ENCODE measurements at places on chromosomes 3 and 15.

GRCh38 chr3:157836022-157836421 lies 270.2 kb downstream of the SHOX2 start:
- DNase-seq: no peak

DNA sequence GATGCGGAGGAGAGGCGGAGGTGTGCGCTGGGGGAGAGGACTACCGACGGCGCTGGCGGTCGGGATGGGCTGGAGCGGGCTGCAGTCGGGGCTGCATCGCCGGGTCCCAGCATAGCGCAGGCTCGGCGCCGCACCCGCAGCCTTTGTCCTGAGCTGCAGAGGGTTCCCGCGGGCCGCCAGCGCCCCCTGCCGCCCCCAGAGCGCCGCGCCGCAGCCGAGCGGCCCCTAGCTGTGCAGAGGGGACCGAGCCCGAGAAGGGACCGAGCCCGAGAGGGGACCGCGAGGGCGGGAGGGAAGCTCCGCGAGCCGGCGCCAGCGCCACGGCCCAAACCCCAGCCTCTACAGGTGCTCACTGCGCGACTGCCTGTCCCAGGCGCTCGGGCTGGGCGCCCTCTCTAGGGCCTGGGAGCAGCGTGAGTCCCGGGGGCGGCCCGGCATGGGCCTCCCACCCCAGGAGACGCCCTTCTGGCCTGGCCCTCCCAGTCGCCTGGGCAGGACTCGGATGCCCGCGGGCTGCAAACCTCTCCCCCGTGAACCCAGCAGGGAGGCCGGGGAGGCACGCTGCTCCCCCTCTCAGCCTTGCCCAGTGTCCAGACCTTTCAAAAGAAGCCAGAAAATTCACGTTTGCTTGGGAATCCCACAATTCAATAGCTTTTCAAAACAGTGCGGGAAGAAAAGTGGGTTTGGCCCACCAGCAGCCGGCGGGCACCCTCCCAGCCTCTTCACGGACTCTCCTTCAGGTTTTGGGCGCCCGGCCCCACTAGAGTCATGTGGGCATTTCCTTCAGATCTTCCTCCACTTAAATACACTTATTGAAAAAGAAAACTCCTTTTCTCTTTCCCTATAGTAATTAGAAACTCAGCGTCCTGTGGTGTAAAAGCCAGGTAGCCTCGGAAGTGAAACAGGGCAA lies 134.7 kb downstream of the TPRA1 start:
- DNase-seq: peak; percentile 16

GRCh38 chr3:37210230-37210629 lies 35.8 kb upstream of the LRRFIP2 start:
- no peak for DNase-seq

DNA sequence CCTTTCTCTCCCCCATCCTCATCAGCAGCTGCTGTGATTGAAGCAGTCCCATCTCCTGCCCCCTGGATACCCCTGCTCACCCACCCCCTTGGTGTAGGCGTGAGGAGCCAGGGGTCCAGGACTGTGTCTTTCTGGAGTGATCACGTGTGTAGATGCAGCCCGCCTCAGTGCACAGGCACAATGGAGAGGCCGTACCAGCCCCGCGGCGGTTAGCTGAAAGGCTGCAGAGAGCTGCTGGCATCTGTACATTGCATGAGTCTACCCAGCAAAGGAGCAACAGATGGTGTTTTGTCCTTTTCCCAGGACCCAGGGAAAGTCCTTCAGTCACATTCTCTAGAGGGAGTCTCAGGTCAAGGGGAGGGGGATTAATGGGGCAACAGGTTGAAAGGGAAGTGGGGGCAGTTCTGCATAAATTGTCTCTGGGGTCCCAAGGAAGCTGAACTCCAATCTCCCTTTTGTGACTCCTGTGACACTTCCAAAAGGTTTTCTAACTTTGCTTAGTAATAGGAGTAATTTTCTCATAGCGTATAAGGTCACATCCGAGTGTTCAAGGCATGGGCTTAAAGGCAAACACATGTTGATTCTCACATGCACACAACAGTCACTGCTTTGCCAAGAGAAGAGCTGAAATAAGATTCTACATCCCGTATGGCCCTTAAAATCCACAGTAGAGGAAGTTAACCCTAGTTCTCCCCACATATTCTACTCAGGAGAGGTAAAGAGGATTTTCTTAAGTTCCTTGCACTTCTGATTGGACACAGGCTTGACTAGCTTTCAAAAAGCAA lies 7.1 kb downstream of the CSPG5 start:
- no peak for DNase-seq

GRCh38 chr3:25648925-25649830 lies 15.5 kb downstream of the TOP2B start:
- no peak for DNase-seq

DNA sequence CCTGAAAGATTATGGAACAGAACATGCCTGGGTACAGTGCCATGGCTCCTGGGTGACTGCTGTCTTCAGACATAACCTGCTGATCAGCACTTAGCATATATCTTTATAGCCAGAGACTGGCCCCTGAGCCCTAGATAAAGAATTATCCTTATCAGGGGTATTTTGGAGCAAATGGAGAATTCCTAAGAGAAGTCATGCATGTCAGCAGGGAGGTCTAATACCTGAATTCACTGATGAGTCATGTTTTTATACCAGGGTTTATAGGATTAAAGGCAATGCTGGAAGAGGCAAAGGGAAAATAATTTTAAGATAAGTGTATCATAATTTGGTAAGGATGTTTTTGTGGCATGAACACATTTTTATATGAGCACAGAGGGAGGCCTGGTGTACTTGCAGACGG lies 159.8 kb downstream of the ADAMTSL3 start:
- DNase-seq: no peak

DNA sequence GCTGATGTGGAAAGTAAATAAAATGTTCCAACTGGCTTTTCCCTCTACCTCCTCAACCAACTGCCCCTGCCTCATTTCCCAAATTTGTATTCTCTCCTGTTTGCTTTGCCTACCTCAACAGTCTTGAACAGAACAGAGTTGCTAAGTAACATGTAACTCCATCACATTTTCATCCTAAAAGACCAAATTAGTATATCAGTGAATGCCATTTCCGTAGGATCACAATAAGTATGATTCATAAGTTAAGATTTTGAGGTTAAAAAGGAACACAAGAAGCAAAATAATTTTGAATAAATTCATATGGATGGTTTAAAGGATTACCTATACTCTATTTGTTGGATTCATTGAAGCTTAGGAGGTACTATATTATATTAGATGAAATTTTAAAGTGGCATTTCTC lies 154.9 kb downstream of the ECT2 start:
- no peak for DNase-seq

DNA sequence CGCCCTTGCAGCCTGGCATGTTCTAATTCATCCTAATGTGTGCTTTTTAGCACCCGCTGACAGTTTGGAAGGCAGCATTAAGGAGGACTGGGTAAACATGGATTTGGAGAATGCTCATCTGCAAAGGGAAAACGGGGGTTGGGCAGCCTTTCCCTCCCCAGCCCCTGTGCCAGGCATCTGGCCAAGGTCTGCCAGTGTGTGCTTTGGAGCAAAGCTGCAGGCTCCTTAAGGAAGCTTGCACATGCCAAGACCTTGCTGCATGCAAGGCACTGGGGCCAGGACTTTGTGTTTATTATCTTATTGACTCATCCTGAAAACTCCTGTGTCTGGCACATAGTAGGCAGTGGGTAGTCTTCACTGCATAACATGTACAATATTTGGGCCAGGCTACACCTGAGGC lies 20.1 kb downstream of the FAM3D start:
- DNase-seq: no peak

DNA sequence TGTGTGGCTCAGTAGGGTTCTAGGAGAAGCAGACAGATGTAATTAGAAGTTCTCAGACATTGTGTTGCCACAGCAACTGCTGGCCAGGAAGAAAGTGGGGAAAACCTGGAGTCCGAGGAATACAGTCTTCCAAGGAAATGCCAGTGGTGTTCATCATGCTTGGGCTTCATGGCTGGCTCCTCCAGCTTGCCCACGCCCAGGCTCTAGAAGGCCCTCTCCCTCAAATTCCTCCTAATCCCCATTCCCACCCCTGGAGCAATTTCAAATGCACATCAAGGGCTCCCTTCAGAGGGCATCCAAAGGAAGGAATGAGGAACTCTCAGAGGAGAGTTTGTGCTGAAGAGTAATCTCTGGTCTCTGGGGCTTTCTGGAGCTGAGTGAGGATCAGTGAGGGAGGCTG lies 21.9 kb downstream of the FSTL1 start:
- no peak for DNase-seq

GRCh38 chr15:39304201-39304841 lies 276.6 kb upstream of the THBS1 start:
- DNase-seq: no peak

- DNase-seq: no peak
Observed at GRCh38 chr15:85125056-85125661, 143.5 kb downstream of the PDE8A start.

- DNase-seq: no peak
Observed at GRCh38 chr3:42721690-42722089, 19.1 kb upstream of the HHATL start.

GRCh38 chr15:70034141-70034540 lies 63.6 kb downstream of the TLE3 start:
- no peak for DNase-seq

- no peak for DNase-seq
Observed at GRCh38 chr3:130557336-130558035, 40.5 kb downstream of the COL6A6 start.

DNA sequence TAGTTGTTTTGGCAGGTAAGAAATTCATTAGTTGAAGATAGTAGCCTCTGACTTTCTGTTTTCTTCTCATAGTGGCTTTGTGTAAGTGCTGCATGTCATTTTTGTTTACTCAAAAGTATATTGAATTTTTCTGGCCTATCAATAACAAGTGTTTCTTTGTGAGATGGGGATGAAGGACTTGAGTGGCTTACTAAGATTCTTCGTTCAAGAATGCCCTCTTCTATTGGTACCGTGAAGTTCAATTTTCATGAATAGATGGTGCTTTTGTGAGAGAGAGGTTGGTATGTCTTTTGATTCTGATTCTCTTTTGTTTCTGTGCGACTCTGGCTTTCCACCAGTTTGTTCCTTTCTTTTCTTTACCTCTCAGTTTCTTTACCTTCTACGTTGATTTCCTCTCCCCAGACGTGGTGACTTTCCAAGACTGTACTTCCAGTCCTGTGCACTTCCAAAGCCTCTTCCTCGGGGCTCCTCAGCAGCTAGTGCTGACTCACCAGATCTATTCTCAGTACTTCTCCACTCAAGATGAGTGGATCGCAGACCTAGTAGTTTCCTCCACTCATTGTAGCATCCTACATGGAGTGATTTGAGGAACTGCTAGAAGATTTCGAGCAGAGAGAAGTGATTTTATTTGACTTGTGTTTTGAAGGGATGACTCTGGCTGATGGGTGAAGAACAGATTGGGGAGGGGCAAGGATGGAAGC lies 82.0 kb upstream of the EPHB3 start:
- no peak for DNase-seq

DNA sequence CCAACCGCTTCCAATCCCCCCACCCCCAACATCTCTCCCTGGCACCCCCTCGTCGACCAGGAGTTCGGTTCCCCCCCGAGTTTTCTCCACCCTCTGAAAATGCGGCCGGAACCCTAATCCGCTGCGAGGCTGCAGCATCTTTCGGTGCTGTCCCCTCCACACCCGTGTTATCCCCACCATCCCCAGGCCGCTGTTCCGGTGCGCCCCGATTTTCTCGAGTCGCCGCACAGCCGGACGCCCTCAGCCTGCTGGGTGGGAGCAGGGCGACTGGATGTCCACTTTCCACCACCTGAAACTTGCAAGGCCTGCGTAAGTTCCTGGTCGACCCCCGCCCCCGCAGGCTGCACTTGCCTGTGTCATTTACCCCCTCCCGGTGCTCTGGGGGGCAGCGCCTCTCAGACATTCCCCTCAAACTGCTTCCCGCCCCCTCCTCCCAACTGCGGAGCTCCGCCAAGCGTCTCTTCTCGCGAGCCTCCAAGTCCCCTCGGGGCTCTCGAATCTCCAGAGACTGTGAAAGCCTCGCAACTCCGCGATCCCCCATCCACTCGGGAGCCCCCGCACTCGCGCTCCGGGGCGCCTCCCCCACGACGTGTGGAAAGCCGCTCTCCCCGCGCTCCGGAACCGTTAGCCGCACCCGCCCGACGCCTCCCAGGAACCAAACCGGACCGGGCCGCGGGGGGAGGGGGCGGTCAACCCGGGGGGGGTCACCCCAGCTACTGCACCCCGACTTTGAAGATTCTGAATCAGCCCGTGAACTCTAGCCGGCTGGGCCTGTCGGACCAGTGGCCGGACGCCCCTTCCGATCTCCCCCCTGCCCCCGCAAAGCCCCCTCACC lies 566 bp downstream of the ETV5 start:
- no peak for DNase-seq

GRCh38 chr15:57215881-57216280 lies 160.4 kb upstream of the CGNL1 start:
- no peak for DNase-seq

- no peak for DNase-seq
Observed at GRCh38 chr3:130341882-130342281, 3.6 kb upstream of the COL6A5 start.

DNA sequence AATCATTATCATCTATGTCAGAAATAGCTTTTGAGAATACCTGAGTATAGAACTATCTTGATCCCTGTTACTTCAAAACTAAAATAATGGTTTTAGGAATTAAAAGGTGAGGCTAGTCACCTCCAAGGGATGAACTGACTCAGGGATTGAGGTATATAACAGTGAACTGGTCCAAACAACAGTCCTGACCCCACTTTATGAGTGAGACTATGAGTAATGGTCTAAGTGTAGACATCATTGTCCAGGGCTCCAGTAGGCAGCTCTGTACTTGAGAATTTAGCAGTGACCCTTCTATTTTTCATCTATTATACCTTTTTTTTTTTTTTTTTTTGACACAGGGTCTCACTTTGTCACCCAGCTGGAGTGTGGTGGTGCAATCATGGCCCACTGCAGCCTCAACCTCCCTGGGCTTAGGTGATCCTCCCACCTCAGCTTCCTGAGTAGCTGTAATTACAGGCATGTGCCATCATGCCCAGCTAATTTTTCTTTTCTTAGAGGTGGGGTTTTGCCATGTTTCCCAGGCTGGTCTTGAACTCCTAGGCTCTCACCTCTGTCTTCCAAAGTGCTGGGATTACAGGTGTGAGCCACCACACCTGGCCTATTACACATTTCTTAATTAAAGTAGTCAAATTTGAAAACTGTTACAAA lies 36.3 kb downstream of the MLH1 start:
- DNase-seq: no peak

DNA sequence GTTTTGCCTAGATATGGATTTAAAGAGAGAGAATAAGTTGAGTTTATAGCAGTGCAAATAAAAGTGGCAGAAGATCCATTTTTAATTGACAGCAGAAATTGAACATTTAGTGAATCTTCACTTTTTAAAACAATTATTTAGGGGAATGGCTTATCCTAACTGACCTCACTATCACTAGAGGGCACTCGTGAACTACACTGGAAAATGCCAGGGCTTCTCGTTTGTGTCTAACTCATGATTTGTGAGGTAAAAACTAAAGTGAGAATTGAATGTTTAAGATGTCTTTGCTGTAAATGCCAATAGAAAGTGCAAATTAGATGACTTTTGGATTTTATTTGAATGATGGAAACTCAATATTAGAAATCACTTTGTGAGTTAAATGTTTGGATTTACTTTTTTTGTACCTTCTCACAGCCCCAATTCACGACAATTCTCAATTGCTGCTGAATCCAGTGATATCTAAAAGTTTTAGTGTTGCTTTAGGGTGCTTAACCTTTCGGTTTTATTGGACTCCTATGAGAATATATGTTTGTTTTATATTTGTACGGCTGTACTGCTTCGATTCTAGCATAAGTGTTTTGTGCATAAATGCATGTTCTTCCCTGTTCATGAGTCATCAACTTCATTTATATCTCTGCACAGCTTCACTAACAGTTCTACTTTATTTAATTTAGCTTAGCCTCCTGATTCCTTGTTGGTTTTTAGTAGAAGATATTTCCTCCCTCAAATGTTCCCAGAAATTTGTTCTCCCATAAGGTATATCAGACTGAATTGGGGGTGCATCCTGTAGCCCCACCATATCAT lies 462.1 kb downstream of the MFSD1 start:
- no peak for DNase-seq
